LHCN-M2 (cell line): ENCODE measurements at places on chromosomes 6 and 20.

DNA sequence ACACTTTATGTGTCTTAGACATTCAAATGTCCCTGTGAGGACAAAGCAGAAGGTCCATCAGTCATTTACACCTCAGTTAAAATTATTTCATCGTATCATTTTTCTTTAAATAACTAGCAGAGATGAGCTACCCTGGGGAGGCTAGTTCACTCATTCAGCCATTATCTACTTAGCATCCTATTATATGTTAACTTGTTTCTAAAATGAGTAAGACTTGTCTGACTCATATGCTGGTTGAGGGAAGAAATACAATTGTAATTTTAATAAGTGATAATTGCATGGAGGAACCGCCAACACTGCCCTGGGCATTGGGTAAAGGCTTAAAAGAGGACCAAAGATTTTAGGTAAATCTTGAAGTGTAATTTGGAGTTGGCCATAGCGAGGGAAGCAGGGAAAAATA lies 12.4 kb upstream of the PTPRK start:
- peak; percentile 34 for DNase-seq

- no peak for DNase-seq
Observed at GRCh38 chr6:106677282-106677681, 47.9 kb downstream of the QRSL1 start.

DNA sequence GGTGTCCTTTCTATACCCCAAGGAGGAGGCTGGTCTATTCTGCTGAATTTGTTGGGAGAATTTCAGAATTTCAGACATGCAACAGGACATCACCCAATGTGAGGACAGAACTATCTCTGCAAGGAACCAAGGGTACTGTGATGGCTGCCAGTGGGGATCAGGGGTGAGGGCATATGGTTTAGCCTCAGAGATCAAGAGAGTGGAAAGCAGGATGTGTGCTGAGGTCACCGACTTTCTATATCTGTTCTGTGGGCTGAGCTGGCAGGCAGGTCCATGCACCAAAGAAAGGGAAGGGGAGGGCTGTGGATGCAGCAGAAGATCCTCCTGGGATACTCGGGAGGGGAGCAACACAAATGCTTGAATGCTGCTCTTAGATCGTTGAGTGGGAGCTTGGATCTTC lies 28.8 kb downstream of the MYT1 start:
- no peak for DNase-seq

DNA sequence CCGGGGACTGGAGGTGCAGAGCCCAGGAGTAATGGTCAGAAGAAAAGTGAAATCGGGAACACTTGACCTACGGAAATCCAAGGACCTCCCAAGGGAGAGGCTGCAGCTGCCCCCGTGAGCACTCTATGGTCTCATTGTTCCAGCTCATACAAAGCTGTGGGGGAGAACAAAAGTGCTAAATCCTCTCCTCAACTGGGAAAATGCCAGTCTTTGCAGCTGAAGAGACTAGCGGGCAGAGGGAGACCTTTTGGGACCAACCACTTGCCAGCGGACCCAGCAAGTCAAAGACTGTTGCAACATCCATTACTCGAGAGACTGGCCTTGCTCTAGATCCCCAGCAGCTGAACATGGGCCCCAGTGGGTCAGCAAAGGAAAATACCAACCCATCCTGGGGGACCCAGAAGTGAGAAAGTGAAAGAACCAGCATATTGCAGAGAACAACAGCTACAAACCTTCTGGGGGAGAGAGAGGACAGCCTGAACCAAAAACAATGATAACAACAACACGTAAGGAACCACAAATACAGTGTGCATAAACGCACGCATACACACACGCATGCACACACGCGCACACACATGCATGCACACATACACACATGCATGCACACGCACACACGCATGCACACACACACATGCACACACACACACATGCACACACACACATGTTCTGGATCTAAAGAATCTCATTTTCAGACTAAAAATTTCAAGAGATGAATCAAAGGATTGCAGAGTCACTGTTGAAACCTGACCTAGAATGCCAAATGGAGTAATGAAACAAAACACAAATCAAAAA lies 24.7 kb upstream of the ELMO2 start:
- DNase-seq: no peak
